ENCODE measurements at places on chromosomes 4 and X. TPM values are rescaled to one million over a fixed set of nuclear protein-coding genes. Genes with fewer than 3 reads are reported as not detected.

DNA sequence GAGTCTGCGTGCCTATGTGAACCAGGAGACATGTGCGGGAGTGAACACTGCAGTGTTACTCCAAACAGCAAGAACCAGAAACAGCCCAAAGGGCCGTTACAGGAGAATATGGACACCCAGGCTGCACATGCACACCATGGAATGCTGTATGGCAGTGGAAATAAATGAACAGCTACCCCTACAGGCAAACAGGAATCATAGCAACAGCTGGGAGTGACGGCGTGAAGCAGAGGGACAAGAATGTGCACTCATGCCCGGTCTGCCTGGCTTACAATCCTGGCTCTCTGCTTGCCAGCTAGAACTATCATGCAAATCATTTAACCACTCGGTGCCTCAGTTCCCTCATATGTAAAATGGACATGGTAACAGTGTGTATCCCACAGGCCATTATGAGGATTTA, 16.6 kb downstream of the GPKOW start:
- DNase-seq: no peak

DNA sequence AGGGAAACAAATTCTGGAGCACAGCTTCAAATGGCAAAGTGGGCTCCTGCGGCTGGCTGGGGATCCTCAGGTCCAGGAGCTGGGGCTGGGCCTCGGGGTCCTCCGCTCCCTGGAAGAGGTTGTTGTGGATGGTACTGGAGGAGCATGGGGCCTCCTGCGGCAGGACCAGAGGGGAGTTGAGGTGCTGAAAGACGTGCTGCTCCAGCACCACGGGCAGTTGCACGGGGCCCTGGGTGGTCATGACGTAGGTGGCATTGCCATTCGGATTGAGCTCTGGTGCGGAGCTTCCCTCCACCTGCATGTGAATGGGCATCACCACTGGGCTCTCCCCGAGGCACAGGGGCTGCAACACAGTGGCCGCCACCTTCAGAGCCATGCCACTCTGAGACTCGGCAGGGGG, 59.7 kb downstream of the RAI2 start:
- no peak for DNase-seq

DNA sequence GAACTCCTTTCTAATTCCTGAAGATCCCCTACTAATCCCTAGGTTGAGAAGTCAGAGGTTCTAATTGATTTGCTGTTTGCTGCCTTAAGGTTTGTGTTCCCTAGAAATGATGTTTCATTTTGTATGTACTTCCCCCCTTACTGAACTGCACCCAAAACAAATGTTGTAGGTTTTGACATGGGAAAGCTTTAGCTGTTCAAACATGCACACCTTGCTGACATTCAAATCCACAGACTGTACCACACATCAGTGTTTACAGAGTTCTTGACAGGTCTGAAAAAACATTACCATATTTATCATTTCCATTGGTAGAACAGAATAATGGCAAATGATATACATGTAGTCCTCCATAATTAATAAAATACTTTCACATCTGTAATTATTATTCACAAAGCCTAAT, 18.2 kb downstream of the EGF start:
- DNase-seq: no peak

DNA sequence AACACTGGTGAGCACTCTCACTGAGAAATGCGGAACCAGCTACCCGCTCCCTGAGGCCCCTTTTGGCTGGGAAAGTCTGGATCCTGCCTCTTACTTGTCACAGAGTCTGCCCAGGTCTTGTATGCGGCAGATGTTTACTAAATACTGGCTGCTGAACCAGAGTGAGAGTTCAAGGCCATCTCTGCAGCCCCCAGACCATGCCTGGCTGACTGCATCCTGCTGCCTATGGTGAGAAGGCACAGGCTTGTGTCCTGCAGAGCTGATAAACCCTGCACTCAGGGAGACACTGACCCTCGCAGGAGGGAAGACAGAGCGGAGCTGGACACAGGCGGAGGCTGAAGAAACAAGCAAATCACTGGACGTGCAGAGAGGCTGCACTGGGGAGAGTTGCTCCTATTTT, 46.5 kb downstream of the JAKMIP1 start:
- no peak for DNase-seq

GRCh38 chrX:149830192-149830873, 48.6 kb downstream of the MAGEA9 start:
- DNase-seq: peak; percentile 51

DNA sequence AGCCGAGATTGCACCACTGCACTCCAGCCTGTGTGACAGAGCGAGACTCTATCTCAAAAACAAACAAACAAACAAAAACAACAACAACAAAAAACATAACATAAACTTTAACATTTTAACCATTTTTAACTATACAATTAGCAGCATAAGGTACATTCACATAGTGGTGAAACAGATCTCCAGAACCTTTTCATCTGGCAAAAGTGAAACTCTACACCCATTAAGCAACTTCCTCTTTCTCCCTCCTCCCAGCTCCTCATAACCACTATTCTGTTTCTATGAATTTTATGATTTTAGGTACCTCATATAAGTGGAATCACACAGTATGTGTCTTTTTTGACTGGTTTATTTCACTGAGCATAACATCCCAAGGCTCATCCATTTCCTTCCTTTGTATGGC, 103.6 kb downstream of the FAM13A start:
- no peak for DNase-seq

- no peak for DNase-seq
Observed at GRCh38 chr4:81786063-81786763, 314.5 kb upstream of the RASGEF1B start.

- DNase-seq: no peak
Observed at GRCh38 chr4:87240341-87240740, 19.9 kb upstream of the KLHL8 start.

The IL2 gene
- total RNA-seq: not detected

The DMD gene
- 7.4 TPM for total RNA-seq
